ENCODE measurements at places on chromosomes 11 and 22. TPM values are rescaled to one million over a fixed set of nuclear protein-coding genes. Genes with fewer than 3 reads are reported as not detected.
A peak's percentile ranks its signal among the peaks of the same experiment; 100 is the strongest.

MS4A4E gene
- not detected for total RNA-seq

DNA sequence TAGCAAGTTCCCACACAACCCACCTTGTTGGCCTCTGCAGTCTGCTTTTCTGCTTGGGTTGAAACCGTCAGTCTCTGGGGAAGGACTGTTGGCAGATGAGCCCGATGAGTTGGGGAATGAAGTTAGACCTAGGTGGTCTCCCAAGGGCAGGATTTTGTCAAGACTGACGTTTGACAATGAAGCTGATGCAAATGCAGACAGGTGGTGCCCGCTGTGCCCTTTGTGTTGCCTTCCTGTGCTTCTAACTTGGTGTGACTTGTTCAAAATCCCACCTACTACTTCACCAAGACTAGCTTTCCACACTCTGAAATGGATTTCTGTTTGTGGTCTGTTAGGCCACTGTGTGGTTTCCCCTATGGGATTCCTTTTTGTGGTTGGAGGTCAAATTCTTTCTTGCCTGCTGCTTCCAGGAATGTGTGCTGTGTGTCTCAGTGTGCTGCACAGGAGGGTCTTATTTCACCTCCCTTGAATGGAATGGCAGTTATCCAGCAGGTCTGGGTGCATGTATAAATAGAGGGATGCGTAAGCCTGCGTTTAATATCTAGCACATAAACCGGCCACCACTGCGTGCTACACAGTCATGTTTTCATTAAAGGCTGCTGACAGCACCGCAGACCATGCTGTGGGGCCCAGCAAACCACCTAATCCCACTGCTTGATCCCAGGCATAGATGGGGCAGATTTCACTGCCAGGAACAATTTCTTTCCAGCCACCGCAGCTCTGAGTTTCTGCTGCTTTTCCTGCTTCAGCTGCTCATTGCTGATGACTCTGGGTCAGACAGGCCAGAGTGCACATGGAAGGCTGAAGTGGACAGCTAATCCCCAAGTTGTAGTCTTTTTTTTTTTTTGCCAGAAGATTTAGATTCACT is 44.8 kb downstream of the ADAMTS8 start:
- H3K36me3 ChIP-seq: no peaks in the 10 kb centered on the region
- no peak for DNase-seq
- no peak overlapping the region for H3K4me3 ChIP-seq
- no peak overlapping the region for H3K27ac ChIP-seq
- H3K27me3 ChIP-seq: peaks cover 3% of the 10 kb centered on the region

- no peaks in the 10 kb centered on the region for H3K4me1 ChIP-seq
- no peaks in the 10 kb centered on the region for H3K27me3 ChIP-seq
- no peak overlapping the region for H3K27ac ChIP-seq
- no peak for DNase-seq
- H3K36me3 ChIP-seq: no peaks in the 10 kb centered on the region
Observed at GRCh38 chr11:121958971-121959325, 157.1 kb downstream of the BLID start.

POLR2L gene
- 121 TPM for total RNA-seq

GRCh38 chr11:46498179-46498578 is 95.6 kb downstream of the AMBRA1 start:
- no peaks in the 10 kb centered on the region for H3K4me1 ChIP-seq
- DNase-seq: no peak
- H3K36me3 ChIP-seq: peaks cover 6% of the 10 kb centered on the region
- H3K27me3 ChIP-seq: no peaks in the 10 kb centered on the region

MMP10 gene
- total RNA-seq: not detected

DNA sequence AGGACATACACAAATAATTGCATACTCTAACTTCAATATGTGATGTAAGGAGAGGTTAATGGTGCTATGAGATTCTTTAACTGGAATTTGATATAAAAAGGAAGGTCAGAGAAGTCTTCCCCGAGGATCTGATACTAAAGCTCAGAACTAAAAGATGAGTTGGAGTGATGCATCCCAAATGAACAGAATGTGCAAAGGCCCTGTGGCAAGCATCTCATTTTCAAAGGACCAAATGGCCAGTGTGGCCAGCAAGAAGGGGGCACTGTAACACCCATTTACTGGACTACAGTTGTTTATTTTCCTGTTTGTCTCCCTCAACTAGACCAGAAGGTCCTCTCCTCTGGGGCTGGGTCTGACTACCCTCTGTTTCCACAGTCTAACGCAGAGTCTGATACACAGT is 114.9 kb upstream of the ASPHD2 start:
- no peak overlapping the region for H3K27ac ChIP-seq
- H3K36me3 ChIP-seq: no peaks in the 10 kb centered on the region

EXPH5 gene
- total RNA-seq: 2.5 TPM

MOV10L1 gene
- total RNA-seq: 0.14 TPM

DNA sequence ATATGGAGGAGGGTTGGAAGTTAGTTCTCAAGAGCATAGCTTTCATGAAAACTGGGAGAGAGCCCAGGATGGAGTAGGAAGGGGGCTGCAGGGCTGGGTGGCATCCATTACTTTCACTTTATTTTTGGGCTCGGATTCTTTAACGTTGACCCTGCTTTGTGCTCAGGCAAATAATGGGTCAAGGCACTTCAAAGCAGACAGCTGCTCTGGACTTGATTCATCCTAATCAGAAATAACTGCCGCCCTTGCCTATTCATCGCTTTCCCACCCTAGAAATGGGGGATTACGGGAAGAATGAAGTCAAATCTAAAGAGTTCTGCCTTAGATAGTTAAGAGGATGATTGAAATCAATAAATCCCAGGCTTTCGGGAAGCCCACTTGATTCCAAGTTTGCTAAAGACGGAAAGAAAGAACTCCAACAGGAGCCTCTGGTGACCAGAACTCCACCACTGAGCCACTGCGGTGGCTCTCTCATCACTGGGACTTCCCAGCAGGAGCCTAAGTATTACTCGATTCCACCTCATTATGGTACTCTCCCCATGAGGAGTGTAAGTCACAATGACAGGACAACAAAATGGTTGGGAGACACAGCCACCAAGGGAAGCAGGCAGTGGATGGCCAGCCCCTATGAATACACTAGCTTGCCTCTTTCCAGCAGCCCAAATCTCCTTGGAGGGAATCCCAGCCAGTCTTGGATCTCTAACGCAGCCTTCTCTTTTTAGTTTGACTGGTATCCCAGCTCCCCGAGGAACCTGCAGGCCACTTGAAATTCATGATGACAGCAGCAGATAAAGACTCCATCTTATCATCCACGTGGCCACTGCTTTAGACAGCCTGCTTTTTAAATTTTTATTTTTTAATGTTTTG is 815.5 kb downstream of the NTM start:
- H3K27ac ChIP-seq: no peak overlapping the region
- no peak for DNase-seq
- H3K27me3 ChIP-seq: no peaks in the 10 kb centered on the region
- no peaks in the 10 kb centered on the region for H3K36me3 ChIP-seq

WNT7B gene
- not detected for total RNA-seq

DNA sequence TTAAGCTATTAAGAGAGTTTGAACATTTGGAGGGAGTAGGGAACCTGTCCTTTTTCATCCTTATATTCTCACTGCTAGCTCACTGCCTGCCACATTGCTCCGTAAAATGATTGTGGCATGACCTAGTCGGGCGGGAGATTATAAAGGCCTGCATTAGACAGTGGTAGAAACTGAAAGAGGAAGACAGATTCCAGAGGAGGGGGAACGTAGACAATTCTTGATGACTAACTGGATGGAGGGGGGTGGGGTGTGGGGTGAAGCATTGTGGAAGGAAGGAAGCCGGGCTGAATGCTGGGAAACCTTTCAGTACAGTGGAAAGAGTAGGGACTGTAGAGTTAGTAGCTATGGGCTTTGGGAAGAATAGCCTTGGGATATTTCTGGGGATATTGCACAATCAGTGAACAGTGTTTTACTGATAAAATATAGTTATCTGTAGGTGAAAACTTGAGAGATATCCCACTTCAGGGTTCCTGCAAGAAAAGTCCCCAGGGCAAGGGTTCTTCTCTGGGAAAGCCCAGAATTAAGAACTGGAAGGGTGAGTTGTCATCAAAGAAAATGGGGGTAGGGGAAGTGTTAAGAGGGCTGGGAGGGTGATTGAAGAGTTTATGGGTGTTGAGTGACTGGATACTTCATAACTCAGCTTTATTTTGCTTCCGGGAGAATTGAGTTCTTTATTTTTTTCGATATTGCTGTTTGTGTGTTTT is 2.1 kb downstream of the MED15 start:
- peaks cover 36% of the 10 kb centered on the region for H3K36me3 ChIP-seq
- H3K27ac ChIP-seq: peak overlapping the region; percentile 96
- DNase-seq: peak; percentile 46
- peak overlapping the region; percentile 97 for H3K4me3 ChIP-seq
- no peaks in the 10 kb centered on the region for H3K27me3 ChIP-seq
- peaks cover 61% of the 10 kb centered on the region for H3K4me1 ChIP-seq

HSPB2 gene
- not detected for total RNA-seq

DBX1 gene
- total RNA-seq: not detected

LIF gene
- total RNA-seq: 288 TPM

TPBGL gene
- total RNA-seq: 0.45 TPM

- H3K27ac ChIP-seq: no peak overlapping the region
- H3K4me1 ChIP-seq: no peaks in the 10 kb centered on the region
- H3K4me3 ChIP-seq: no peak overlapping the region
- H3K36me3 ChIP-seq: no peaks in the 10 kb centered on the region
- no peak for DNase-seq
Observed at GRCh38 chr11:86722748-86723147, 50.3 kb upstream of the ME3 start.

GRCh38 chr11:13448876-13449275 is 14.1 kb downstream of the BTBD10 start:
- no peak for DNase-seq
- H3K27me3 ChIP-seq: no peaks in the 10 kb centered on the region
- H3K4me1 ChIP-seq: peaks cover 35% of the 10 kb centered on the region
- H3K36me3 ChIP-seq: peaks cover 32% of the 10 kb centered on the region

DNA sequence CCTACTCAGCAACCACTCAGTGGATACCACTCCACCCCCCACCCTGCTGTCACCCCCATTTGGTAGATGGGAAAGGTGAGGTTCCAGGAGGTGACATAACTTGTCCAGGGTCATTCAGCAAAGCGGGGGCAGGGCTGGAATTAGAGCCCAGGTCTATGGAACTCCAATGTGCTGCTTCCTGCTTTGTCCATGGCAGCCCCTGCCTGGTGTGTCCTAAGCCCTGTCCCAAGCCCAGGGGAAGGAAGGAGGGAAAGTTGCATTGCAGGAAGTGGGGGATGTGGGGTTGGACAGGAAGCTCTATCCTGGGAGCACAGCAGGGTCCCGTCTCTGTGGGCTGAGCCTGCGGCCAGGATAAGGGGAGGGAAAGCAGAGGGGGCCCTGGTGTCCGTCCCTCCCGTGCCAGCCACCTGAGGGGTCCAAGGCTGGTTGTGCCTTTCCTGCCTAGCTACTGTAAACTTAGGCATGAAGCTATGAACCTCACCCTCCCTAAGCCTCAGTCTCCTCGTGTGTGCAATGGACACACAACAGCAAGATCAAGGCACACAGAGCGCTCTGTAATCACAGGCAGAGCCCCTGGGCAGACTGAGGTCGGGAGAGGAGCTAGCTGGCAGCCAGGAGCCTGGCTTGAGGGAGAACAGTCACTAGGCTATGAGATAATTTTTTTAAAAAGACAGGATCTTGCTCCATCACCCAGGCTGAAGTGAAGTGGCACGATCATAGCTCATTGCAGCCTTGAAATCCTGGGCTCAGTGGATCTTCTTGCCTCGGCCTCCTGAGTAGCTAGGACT is 12.9 kb downstream of the GAL3ST1 start:
- no peak overlapping the region for H3K4me3 ChIP-seq
- no peaks in the 10 kb centered on the region for H3K4me1 ChIP-seq
- H3K27me3 ChIP-seq: no peaks in the 10 kb centered on the region
- no peak overlapping the region for H3K27ac ChIP-seq
- no peaks in the 10 kb centered on the region for H3K36me3 ChIP-seq

DNA sequence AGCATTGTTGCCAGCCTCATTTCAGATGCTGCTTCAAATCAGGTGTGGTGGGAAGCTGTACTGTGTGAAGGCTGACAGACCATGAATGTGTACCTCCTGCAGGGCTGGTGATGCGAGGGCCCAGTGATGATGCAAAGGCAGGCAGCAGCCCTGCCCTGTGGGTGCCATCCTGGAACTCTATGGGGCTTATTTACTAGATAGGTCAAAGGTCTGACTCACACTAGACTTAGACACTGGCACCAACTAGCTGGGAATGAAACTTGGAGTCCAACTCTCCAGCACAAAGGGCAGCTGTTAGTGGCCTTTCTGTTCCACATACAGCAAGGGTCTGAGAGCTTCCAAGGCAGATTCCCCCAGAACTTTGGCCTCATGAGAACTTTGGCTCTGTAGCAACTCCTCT is 138.4 kb downstream of the TTC17 start:
- H3K27ac ChIP-seq: no peak overlapping the region
- H3K36me3 ChIP-seq: peaks cover 5% of the 10 kb centered on the region
- DNase-seq: no peak
- no peaks in the 10 kb centered on the region for H3K27me3 ChIP-seq
- no peaks in the 10 kb centered on the region for H3K4me1 ChIP-seq

KCNJ5 gene
- total RNA-seq: not detected

- no peak overlapping the region for H3K4me3 ChIP-seq
- H3K27ac ChIP-seq: no peak overlapping the region
- no peaks in the 10 kb centered on the region for H3K27me3 ChIP-seq
- H3K36me3 ChIP-seq: no peaks in the 10 kb centered on the region
- H3K4me1 ChIP-seq: peaks cover 6% of the 10 kb centered on the region
Observed at GRCh38 chr22:25130462-25130861, 69.2 kb upstream of the CRYBB3 start.

GRCh38 chr11:128767591-128768001 is 73.7 kb downstream of the FLI1 start:
- no peak overlapping the region for H3K27ac ChIP-seq
- H3K4me3 ChIP-seq: no peak overlapping the region
- H3K36me3 ChIP-seq: peaks cover 18% of the 10 kb centered on the region
- peaks cover 24% of the 10 kb centered on the region for H3K4me1 ChIP-seq
- no peaks in the 10 kb centered on the region for H3K27me3 ChIP-seq

DNA sequence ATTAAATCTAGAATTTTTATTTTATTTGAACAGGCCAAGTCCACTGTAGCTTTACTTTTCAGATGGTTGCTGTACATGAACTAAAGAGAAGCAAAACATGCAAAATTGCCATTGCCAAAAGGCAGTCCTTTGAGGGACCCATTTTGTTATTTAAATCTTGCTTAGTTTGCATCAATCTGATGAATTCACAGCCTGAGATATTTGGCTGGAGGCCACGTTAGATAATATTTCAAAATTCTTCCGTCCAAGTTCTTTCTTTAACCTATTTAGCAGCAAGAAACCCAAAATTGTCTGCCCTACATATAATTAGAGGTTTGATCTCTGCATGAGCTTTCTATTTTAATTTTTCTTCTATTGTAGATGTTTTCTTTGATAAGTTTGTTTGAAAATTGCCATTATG is 1706.9 kb upstream of the RAG2 start:
- no peak for DNase-seq
- H3K27ac ChIP-seq: no peak overlapping the region
- H3K4me1 ChIP-seq: no peaks in the 10 kb centered on the region
- no peaks in the 10 kb centered on the region for H3K36me3 ChIP-seq
- no peaks in the 10 kb centered on the region for H3K27me3 ChIP-seq

FGF4 gene
- not detected for total RNA-seq

Data from activated naive CD8-positive, alpha-beta T cell treated with anti-CD3 and anti-CD28 coated beads for 36 hours (primary cell).